ENCODE measurements at places on chromosomes 3 and 15.

- no peak for DNase-seq
These were observed 182.2 kb downstream of the GAP43 start for GRCh38 chr3:115805520-115805919.

GRCh38 chr3:177418787-177419186 is 221.5 kb upstream of the TBL1XR1 start:
- DNase-seq, result no peak

- DNase-seq, result no peak
These were observed 174.0 kb downstream of the SUCNR1 start for GRCh38 chr3:152047465-152047864.

DNA sequence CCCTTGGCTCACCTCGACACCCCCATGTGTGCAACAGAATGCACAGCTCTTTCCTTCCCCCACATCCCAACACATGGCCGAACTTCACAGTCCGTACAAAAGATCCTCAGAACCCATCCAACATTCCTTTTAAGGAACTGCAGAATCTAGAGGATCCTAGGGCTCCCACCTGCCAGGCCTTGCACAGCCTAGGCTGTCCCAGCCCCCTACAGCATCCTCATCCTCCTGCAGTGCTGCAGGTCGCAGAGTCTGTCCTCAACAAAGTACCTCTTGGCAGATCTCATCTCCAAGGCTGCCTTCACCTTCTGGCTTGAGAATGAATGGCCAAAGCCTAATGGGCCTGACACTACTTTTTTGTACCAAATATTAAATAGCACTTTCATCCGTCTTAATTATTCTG is 19.8 kb downstream of the PRR23E start:
- DNase-seq, result no peak

GRCh38 chr3:113354307-113354706 is 87.0 kb downstream of the CFAP44 start:
- DNase-seq, result peak; percentile 26

DNA sequence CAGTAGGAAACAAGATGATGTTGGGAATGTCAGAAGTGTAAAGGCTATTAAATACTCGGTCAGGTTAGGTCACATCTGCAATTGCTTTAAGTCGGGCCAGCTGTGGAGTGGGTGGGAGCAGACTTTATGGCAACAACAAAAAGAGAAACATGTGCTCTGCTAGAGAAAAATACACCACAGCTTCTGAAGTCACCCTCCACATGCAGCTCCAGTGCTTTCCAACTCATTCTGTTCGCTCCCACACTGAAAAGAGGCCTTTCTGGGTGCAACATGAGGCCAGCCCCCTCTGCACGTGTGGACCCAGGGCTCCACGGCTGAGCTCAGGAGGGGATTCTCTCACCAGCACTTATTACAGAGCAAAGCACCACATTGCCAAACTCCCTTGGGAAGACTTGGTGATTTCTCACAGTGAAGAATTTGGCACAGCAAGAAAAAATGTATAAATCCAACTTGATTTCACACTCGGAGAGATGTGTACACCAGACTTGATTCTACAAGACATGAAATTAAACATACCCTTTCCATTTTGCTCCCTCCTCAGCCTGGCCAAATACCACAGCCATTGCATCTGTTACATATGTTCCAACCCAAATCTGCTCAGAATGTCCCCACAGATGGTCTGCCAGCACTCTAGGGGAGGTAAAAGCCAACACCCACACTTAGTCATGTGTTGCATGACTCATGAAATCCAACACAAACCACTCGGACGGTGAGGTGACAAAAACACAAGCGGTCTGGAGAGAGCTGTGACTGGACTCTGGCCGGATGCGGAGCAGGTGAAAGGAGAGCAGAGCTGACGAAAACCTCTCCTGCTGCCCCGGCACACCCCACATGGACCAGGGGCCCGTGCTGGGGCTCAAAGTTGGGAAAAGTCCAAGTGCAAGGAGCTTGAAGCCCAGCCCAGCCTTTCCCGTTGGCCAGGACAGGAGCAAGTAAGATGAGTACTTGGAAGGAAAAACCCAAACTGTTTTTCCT is 74.6 kb downstream of the ITGB5 start:
- peak; percentile 84 for DNase-seq

DNA sequence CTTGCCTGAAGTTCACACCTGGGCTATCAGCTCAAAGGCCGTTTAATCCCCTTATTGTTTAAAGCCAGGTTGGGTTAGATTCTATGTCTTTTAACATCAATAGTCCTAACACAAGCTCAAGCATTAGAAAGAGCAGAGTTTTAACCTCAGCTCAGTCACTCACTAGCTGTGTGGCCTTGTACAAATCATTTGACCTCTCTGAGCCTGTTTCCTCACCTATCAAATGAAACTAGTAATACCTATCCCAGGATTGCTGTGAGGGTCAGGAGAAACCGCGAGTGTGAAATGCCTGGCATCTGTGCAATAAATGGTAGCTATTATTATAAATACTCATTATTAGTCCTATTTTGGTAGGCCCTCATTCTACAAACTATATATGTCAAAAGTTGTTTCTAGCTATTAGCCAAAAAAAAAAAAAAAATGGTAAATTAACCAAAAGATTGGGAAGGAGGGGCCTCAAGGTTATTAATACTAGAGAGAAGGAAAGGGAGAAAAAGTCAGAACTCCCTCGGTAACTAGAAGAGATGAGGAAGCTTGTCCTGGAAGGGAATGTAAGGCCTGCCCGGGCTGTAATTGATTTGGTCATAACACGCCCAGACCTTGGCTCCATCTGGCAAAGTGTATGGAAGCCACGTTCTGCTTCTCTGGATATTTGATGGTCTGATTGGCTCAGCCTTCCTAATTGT is 510.5 kb upstream of the PROK2 start:
- DNase-seq, result no peak
